ENCODE measurements at places on chromosomes 2 and 18. TPM values are rescaled to one million over a fixed set of nuclear protein-coding genes. Genes with fewer than 3 reads are reported as not detected.

DNA sequence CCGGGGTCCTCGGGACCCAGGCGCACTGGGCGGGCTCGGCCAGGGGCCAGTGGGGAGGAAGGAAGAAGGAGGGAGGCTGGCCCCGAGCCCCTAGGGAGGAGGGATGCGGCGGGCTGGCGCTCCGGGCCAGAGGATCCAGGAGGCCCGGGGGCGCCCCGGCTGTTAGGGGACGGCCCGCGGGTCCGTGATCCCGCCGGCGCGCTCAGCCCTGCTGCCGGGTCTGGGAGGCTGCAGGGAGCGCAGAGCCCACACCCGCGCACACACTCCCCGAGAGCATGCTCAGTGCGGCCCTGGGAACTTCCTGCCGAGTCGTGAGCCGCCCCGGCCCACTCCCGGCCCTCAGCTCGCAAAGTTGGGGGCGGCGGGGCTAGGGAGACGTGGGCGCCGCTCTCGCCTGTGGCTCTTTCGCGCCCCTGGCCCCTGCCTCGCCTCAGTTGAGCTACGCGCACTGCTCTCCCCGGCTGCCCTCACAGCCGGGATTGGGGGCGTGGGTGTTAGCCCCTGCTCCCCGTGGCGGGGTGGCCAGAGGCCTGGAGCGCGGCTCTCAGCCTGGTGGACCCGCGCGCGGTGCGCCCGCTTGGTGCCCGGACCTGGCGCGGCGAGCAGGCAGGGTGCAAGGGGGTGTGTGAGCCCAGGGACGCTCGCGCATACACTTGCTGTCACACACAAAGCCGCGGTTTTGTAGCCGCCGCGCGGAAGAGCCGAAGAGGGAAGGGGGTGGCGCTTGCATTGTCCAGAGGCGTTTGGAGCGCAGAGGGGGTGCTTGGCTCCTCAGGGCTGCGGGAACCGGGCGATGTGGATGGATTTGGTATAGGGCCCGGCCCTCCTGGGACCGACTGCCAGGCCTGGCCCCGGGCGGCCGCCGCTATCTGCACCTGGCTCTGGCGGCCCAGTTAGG lies 132.9 kb upstream of the MGAT5 start:
- H3K27ac ChIP-seq: no peak overlapping the region
- peaks cover 47% of the 10 kb centered on the region for H3K27me3 ChIP-seq
- DNase-seq: peak; percentile 35
- peak overlapping the region; percentile 67 for H3K4me3 ChIP-seq
- no peaks in the 10 kb centered on the region for H3K36me3 ChIP-seq
- H3K4me1 ChIP-seq: peaks cover 19% of the 10 kb centered on the region

- H3K27me3 ChIP-seq: peaks cover 8% of the 10 kb centered on the region
- H3K4me3 ChIP-seq: no peak overlapping the region
- no peaks in the 10 kb centered on the region for H3K4me1 ChIP-seq
- H3K27ac ChIP-seq: no peak overlapping the region
- H3K36me3 ChIP-seq: no peaks in the 10 kb centered on the region
- no peak for DNase-seq
Measured at GRCh38 chr2:63721082-63721424, 120.6 kb upstream of the UGP2 start.

DNA sequence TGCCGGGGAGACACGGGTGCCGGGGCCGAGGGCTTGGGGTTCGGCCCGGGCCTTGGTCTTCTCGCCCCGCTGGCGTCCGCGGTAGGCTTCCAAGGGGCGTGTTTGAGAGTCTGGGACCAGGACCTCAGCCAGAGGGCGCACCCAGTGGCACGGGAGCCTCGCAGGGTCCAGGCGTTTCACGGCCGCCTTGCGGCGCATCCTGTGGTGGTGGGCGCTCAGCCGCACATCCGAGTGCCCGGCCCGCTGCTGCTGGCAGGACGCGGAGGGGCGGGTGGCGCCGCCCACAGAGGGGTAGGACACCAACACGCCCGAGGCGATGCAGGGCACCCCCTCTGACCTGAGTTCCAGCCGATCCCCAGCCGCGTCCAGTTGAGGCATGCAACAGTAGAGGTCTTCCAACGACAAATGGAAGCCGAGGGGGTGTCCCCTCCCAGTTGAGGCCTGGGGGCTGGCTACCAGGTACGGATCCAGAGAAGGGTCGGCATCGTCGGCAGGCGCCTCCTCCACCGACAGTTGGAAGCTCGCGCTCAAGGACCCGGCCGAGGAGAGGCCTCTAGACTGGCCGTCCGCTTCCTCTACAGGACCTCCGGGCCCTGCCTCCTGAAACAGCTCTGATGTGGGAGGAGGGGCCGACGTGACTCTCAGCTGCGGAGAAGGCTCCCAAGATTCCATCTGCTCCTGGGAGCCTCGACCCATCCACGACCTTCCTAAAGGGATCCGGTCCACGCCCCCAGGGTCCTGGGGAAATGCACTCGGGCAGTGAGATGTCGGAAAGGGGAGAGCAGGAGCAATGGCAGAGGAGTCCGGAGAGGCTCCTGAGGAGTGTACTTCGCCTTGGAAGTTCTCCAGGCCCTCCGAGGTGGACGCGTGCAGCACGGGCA lies 6.3 kb downstream of the C2orf81 start:
- H3K27me3 ChIP-seq: peaks cover 12% of the 10 kb centered on the region
- no peak overlapping the region for H3K27ac ChIP-seq
- peak overlapping the region; percentile 66 for H3K4me3 ChIP-seq
- DNase-seq: no peak
- H3K4me1 ChIP-seq: peaks cover 12% of the 10 kb centered on the region

DNA sequence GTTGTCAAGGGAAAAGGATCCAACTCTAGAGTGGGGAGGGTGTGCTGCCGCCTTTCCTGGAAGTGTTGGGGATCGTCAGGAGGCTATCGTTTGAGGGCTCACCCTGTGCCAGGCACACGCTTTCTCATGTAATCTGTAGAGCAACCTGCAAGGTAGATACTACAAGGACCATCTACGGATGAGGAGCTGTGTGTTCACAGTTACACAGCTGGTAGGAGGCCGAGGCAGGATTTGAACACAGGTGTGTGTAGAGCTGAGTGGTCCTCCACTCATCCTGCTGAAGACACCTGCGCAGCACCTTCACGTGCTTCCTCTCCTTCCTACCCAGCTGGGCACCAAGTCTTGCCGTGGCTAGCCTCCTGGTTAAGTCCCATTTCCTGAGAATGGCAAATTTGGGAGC lies 68.3 kb downstream of the MARCO start:
- no peak overlapping the region for H3K4me3 ChIP-seq
- H3K27ac ChIP-seq: no peak overlapping the region
- H3K27me3 ChIP-seq: peaks cover 11% of the 10 kb centered on the region
- no peaks in the 10 kb centered on the region for H3K4me1 ChIP-seq
- no peak for DNase-seq

PLGLB1 gene
- total RNA-seq: 2.1 TPM

DNA sequence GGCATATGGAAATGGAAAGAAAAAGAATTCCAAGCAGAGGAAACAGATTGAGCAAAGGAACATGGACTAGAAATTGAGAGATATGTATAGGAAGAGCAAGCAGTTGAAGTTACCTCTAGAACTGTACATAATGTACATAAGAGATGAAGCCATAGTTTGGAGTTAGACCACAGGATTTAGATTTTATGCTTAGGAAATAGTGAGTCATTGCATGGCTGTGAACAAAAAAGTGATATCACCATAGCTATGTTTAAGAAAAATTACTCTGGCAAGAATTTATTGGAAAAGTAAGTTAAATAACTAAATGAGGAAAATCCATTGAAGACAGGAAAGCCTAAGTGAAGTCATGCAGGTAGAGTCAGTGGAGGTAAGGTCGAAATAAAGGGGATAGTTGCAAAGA lies 99.4 kb upstream of the GALNT5 start:
- H3K36me3 ChIP-seq: no peaks in the 10 kb centered on the region
- H3K4me3 ChIP-seq: no peak overlapping the region
- DNase-seq: no peak
- no peaks in the 10 kb centered on the region for H3K4me1 ChIP-seq

DNA sequence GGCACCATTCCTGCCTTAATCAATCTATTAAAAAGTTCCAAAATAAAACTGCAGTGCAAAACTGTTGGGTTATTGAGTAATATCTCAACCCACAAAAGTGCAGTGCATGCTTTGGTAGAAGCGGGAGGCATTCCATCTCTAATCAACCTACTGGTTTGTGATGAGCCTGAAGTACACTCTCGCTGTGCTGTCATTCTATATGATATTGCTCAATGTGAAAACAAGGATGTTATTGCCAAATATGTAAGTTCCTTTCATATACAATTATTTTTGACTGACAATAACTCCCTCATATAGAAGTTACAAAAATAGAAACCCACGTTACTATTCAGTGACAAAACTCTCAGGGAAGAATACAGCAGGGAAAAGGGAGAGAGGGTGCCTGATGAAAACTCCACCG lies 43.0 kb downstream of the OSGEPL1 start:
- no peak overlapping the region for H3K4me3 ChIP-seq
- H3K27ac ChIP-seq: no peak overlapping the region
- DNase-seq: no peak
- peaks cover 12% of the 10 kb centered on the region for H3K4me1 ChIP-seq

Data from activated T-helper 2 cell treated with anti-CD3 and anti-CD28 coated beads, Interferon-gamma antibody, Interleukin-2, Interleukin-4, amounts not matched to agents 10 μg/mL and 5 μg/mL and 100 μg/mL, durations not matched to agents 14 hours and 24 hours and 36 hours (primary cell).